Endothelial cell (in vitro differentiated cells): ENCODE measurements at places on chromosomes 7 and 10. TPM values are rescaled to one million over a fixed set of nuclear protein-coding genes. Genes with fewer than 3 reads are reported as not detected.

- no peaks in the 10 kb centered on the region for H3K27me3 ChIP-seq
- H3K4me1 ChIP-seq = no peaks in the 10 kb centered on the region
- no peaks in the 10 kb centered on the region for H3K36me3 ChIP-seq
- H3K4me3 ChIP-seq = no peak overlapping the region
- no peak overlapping the region for H3K27ac ChIP-seq
Measured at GRCh38 chr7:106604303-106604924, 56.5 kb downstream of the CCDC71L start.

- H3K27ac ChIP-seq = peak overlapping the region; percentile 52
- H3K4me3 ChIP-seq = no peak overlapping the region
- peaks cover 11% of the 10 kb centered on the region for H3K27me3 ChIP-seq
- H3K4me1 ChIP-seq = peaks cover 10% of the 10 kb centered on the region
Measured at GRCh38 chr7:157432541-157432956, 95.7 kb downstream of the DNAJB6 start.

- DNase-seq = no peak
- H3K4me1 ChIP-seq = no peaks in the 10 kb centered on the region
- H3K27me3 ChIP-seq = peaks cover 5% of the 10 kb centered on the region
- H3K4me3 ChIP-seq = no peak overlapping the region
- no peaks in the 10 kb centered on the region for H3K36me3 ChIP-seq
- H3K27ac ChIP-seq = no peak overlapping the region
Measured at GRCh38 chr7:101634196-101634717, 5.2 kb upstream of the MYL10 start.

- peaks cover 4% of the 10 kb centered on the region for H3K4me1 ChIP-seq
- peak overlapping the region; percentile 87 for H3K27ac ChIP-seq
- no peak overlapping the region for H3K4me3 ChIP-seq
- H3K27me3 ChIP-seq = peaks cover 5% of the 10 kb centered on the region
Measured at GRCh38 chr7:151754142-151754590, 122.7 kb downstream of the PRKAG2 start.

- peaks cover 9% of the 10 kb centered on the region for H3K4me1 ChIP-seq
- H3K27ac ChIP-seq = peak within 1 kb of the TSS; percentile 4
- no peak within 1 kb of the TSS for H3K4me3 ChIP-seq
- DNase-seq = no peak
Measured at GRCh38 chr7:99679400-99680191, at the start of gene CYP3A5. Gene CYP3A5, minus strand, starts transcription at chr7:99679996. Its CDS starts 100 bp downstream, at chr7:99679896.

- H3K4me1 ChIP-seq = peaks cover 4% of the 10 kb centered on the region
- no peak for DNase-seq
- no peak overlapping the region for H3K4me3 ChIP-seq
- H3K27me3 ChIP-seq = no peaks in the 10 kb centered on the region
- no peak overlapping the region for H3K27ac ChIP-seq
- H3K36me3 ChIP-seq = no peaks in the 10 kb centered on the region
Measured at GRCh38 chr10:21953585-21954057, 49.9 kb downstream of the DNAJC1 start.

The ARHGEF35 gene
- total RNA-seq = 6.1 TPM

The SYT15B gene
- not detected for total RNA-seq

The DNA2 gene
- total RNA-seq = 14.5 TPM

The KEL gene
- 0.74 TPM for total RNA-seq

The NCOA4 gene
- 191 TPM for total RNA-seq

The CNOT4 gene
- 22.7 TPM for total RNA-seq

The NACAD gene
- 3.5 TPM for total RNA-seq
